ENCODE measurements at places on chromosomes 5 and 9. TPM values are rescaled to one million over a fixed set of nuclear protein-coding genes. Genes with fewer than 3 reads are reported as not detected.
A peak's percentile ranks its signal among the peaks of the same experiment; 100 is the strongest.

DNA sequence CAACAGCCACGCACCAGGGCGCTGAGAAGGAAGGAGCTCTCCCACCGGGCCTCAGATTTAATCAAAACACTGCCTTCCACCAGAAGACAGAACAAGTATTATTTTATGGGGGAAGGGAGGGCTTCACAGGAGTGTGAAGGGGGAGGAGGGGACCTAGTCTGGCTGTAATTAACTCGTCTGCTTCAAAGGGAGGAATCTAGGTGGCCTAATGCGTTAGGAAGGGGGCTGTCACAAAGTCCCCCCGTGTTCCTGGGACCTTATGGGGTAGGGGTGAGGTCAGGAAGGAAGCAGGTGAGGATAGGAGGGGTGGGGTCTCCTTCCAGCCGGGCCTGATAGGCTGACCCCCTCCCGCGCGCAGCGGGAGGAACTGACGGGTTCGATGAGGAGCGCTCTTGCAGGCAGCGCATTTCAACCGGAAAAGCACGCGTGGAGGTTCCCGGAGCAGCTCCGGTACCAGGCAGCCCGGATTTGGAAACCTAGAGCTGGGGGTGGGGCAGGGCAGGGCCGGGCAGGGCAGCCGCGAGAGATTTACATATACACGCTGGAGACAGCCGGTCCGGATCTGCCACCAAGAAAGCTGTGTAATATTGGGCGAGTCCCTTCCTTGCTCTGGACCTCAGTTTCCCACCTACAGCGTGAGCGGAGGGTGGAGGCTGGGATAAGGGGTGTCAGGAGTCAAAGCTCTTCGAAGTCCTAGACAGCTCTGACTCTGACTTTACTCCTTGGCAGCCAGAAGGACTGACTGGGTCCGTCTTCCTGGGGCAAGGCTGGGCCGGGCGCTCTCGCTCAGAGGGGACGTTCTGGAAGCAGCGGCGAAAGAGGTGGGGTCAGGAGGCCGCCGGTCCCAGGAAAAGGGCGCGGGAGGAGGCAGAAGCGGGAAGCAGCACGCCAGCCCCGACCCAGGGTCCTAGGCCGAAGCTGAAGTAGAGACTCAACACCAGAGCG, 1.8 kb downstream of the SHB start:
- no peak for DNase-seq

GRCh38 chr5:169803077-169803981, 166.3 kb downstream of the DOCK2 start:
- DNase-seq, result no peak

DNA sequence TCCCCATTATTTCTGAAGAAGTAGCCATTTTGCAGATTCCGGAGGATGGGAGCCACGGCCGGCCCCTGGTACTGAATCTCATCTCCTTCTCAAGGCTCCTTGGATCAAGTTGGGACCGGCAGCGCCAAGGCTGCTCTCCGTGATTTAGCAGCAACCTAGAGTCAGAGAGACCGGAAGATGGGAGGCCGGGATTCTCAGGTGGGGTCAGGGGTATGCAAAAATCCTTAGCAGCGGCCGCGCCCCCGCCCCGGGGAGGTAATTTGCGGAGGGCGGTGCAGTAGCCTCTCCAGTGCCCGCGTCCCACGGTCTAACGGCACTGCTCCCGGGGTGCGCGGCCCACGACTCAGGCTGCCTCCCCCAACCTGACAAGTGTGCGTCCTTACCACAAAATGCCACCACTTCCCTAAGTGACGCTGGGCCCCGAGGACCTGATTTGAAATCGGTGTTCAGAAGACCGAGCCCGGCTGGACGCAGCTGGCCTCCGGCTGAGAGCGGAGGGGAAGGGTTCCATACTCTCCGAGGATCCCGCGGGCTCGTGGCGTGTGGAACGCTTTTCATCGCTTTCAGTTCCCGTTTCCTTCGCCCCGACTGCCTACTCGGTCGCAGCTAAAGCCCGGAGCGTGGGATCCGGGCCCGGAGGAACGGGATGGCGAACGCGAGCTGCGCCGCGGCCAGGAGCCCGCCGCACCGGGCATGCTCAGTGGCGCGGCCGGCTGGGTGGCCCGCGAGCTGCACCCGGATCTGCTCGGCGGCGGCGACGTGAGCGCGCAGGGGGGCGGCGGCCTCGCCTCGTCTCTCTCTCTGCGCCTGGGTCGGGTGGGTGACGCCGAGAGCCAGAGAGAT, at the start of gene SCAMP1:
SCAMP1 (plus strand) TSS at position 787 of the 843 bp plus-strand sequence; CDS start at position 842, 55 bp downstream.
- peak; percentile 83 for DNase-seq

Gene RAB3C
- total RNA-seq, result 2.5 TPM

Gene CAMK4
- 2.8 TPM for total RNA-seq

Gene GNA14
- 2.8 TPM for total RNA-seq

Gene RICTOR
- 28.8 TPM for total RNA-seq

DNA sequence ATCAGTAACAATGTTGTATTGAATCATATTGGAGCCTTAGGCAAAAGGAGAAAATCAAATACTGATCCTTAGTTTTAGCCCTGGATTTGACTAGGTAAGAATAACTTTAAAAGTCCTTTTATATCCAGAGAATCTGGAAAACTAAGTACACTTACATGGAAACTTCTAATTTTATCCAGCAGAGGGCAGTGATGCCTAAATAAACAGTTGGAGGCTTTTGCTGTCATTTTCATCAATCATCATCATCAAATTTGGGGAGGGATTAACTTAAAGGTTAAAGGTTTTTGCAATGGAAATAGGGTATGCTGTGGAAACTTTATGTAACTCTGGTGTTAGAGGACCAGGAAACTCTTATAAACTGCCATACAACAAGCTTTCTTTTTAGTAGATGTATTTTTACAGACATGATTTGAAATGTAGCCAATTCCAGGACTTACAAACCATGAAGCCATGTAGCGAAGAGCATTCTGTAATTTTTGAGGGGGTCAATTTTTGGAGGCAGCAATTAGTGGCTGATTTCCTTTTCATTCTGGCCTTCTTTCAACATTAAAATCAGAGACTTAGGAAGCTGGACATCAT, 112.7 kb downstream of the OSTF1 start:
- no peak for DNase-seq

Gene ADAMTS12
- 42.9 TPM for total RNA-seq

Gene TLX3
- total RNA-seq, result not detected

Gene UGCG
- total RNA-seq, result 28.8 TPM

DNA sequence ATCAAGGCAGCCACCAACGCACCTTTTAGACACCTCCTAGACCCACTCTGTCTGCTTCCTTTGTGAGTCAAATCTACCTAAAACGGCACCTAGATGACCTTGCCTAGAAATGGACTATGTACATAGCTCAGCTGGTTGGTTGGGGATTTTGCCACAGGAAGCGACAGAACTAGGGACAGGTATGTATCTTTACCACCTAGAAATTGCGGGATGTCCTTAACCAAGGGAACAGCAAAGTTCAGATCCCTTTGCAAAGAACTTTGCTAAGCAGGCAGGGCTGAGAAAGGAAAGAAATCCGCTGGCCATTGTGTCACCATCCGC, 2.0 kb upstream of the ENC1 start:
- DNase-seq, result no peak

Gene PCA3
- total RNA-seq, result not detected

GRCh38 chr5:165504674-165505073, 1999.3 kb downstream of the MAT2B start:
- DNase-seq, result no peak

GRCh38 chr5:145984072-145984471, 47.7 kb downstream of the SH3RF2 start:
- no peak for DNase-seq

GRCh38 chr5:175831507-175831906, 39.9 kb upstream of the CPLX2 start:
- DNase-seq, result no peak

- DNase-seq, result no peak
Observed at GRCh38 chr5:93225748-93226147, 355.3 kb downstream of the NR2F1-AS1 start.

- no peak for DNase-seq
Observed at GRCh38 chr5:79685627-79686026, 4.0 kb upstream of the CMYA5 start.

- DNase-seq, result no peak
Observed at GRCh38 chr5:180605554-180606214, 14.4 kb upstream of the SCGB3A1 start.

Gene GARIN3
- total RNA-seq, result not detected

Gene FUT7
- total RNA-seq, result not detected

Gene CATSPER3
- not detected for total RNA-seq

- DNase-seq, result no peak
Observed at GRCh38 chr5:52692039-52692438, 95.7 kb upstream of the ITGA1 start.

DNA sequence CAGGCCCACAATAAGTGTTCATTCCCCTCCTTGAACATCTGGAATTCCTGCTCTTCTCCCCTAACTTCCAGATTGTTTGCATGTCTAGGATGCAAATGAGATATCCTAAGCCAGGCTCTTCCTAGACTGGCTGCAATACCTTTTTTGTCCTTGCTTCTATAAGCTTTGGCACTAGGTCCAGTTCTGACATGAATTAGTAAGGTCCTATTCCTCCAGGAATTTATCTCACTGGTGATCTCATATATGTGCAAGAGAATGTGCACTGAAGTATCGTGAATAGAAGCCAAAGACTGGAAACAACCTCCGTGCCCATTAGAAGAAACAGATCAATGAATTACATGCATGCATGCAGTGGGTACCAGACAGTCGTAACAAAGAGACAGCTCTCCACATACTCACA, 25.2 kb downstream of the DUSP1 start:
- no peak for DNase-seq

DNA sequence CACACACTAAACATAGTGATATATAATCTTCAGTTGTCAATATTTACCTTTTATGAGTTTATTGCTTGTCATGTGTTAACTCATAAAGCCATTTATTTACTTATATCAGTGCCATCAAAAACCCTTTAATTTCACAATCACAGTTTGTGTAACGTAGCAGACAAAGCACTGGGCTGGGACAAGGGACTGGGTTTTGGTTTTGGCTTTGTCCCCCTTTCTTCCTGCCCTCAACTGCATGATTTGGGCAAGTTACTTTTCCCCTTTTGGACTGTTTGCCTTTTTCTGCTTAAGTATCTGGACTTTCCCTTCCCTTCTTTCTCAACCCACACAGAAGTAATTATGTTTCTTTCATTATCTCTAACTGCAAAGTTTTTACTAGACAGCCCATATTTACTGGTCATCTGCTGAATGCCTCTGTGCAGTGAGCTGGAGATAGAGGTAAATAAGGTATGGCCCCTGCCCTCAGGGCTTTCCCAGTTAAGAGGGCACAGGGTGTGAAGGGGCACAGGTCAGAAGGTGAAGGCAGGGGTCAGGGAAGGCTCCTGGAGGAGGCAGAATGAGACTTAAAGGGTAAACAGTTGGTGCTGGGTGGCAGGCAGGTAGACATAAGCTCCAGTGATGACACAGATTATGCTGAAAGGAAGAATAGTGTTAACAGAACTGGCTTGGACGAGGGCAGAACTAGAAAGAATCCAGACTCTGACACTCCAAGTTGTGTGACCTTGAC, 14.8 kb upstream of the NR3C1 start:
- DNase-seq, result no peak

GRCh38 chr9:33475357-33475756, 1.6 kb upstream of the NOL6 start:
- no peak for DNase-seq

- no peak for DNase-seq
Observed at GRCh38 chr9:75960551-75960950, 70.1 kb downstream of the PCSK5 start.

GRCh38 chr9:70422371-70423043, 8.1 kb upstream of the KLF9 start:
- DNase-seq, result no peak

GRCh38 chr9:121622387-121623203, 28.8 kb upstream of the DAB2IP start:
- no peak for DNase-seq

- no peak for DNase-seq
Observed at GRCh38 chr9:92425474-92425873, 1.2 kb upstream of the OMD start.

GRCh38 chr9:108272349-108272899, 583.4 kb downstream of the ACTL7B start:
- no peak for DNase-seq

DNA sequence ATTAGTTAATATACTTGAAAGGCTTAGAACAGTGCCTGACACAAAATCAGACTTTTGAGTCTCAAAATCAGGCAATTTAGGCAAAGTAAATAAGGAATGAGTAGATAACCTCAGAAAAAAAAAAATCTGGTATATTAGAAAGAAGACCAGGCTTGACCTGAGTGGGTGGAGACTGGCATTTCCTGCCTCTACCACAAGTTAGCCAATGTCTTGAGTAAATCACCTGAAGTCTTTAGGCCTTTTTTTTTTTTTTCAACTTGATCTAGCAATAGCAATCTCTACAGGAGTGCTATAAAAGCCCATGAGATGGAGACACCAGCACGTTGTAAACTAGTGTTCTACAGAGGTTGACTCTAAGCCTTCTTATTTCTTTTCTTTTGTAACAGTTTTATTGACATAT, 104.2 kb upstream of the RASEF start:
- no peak for DNase-seq

- no peak for DNase-seq
Observed at GRCh38 chr5:173012882-173013281, 29.3 kb downstream of the ATP6V0E1 start.

Gene FOXD4
- 0.46 TPM for total RNA-seq

Gene GPR150
- 0.95 TPM for total RNA-seq

Gene MCTP1
- total RNA-seq, result 27.2 TPM

Gene PCDHB12
- total RNA-seq, result 2.9 TPM
